Activated CD8-positive, alpha-beta memory T cell treated with anti-CD3 and anti-CD28 coated beads for 4 hours (primary cell): ENCODE measurements at places on chromosomes 1 and 21.

- DNase-seq, result no peak
These were observed 18.2 kb upstream of the NUF2 start for GRCh38 chr1:163303561-163303960.

GRCh38 chr1:60386249-60386648 lies 312.7 kb upstream of the C1orf87 start:
- DNase-seq, result no peak

DNA sequence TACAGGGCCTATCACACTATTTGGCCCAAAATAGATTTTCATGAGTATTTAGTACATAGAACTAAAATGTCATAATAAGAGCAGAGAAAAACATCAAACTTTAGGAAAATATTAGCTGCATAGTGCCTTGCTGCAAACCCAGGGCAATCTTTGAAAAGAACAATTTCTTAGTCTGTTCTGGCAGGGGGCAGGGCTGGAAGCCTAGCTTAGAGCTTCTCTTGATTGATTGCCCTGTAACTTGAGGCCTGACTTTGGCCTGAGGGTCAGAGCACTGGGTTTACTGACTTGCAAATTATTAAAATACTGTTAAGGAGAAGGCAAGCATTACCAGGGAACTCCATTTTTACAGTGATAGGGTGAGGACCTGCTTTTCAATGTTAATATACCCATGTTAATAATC lies 115.8 kb upstream of the SPAG17 start:
- DNase-seq, result no peak

DNA sequence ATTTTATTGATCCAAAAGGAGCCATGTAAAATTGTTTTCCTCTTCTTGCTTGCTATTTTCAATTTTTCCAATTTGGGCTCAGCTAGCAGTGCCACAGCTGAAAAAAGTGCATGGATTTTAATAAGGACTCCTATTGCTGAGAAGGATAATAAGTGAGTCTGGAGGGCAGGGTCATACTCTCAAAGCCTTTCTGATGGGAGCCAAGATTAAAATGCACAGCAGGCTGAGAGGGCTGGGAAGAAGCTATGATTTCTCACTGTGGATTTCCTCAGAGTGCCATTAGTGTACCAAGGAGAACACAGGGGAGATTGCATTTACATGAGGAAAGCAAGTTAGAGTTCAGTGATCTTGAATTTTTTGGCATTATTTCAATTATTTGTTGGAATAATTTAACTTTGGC lies 261.3 kb downstream of the ST6GALNAC3 start:
- DNase-seq, result no peak

DNA sequence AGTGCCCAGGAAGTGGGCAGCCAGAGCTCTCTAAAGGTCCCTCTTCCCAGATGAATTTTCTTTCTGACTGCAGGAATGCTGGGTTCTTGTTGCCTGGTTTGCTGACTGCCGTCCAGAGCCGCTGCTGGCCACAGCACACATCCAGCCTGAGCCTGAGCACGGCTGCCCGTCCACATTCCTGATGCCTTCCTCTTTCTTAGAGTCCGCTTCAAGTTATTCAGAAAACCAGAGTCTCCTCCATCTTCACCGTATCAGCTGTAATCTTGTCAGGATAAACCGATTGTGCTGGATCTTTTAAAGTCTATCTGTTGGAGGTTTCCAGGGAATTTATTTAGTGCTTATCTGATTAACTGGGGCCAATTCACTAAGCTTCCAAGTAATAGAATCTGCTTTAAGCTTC lies 84.8 kb upstream of the BCAR3 start:
- DNase-seq, result no peak

GRCh38 chr1:205246351-205247119 lies 18.8 kb downstream of the TMCC2 start:
- DNase-seq, result no peak

- DNase-seq, result no peak
These were observed 1.2 kb upstream of the PPOX start for GRCh38 chr1:161164901-161165610.

DNA sequence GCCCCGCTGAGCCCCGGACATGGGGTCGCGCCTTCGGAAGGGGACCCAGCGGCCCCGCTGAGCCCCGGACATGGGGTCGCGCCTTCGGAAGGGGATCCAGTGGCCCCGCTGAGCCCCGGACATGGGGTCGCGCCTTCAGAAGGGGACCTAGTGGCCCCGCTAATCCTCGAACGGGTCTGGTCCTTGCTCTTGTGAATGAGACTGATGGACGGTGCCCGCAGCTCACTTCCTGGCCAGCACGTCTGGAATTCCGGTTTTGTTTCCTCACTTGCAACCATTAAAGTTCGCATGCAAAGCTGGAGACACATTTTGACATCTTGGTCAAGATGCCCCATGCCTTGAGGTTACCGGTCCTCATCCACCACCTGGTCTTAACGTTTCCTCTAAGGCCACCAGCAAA lies 5.6 kb downstream of the WRAP73 start:
- DNase-seq, result no peak

DNA sequence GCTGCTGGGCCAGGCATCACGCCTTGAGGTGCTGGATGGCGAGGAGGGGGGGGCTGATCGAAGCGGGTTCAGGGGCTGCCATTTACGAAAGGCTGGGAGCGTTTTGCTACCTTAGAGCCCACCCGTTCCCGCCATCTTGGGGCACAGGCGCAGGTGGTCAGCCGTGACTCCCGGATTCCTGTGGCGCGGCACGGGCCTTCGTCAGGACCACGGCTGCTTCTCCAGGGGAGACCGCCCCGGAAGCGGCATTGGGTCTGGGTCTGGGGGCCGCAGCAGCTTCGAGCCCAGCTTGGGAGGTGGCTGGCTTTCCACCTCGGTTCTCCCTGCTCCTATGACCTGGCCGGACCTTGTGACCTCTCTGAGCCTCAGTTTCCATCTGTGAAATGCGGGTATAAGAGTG lies 23.8 kb downstream of the SPSB1 start:
- no peak for DNase-seq

GRCh38 chr1:228804640-228805413 lies 69.5 kb downstream of the RHOU start:
- no peak for DNase-seq

DNA sequence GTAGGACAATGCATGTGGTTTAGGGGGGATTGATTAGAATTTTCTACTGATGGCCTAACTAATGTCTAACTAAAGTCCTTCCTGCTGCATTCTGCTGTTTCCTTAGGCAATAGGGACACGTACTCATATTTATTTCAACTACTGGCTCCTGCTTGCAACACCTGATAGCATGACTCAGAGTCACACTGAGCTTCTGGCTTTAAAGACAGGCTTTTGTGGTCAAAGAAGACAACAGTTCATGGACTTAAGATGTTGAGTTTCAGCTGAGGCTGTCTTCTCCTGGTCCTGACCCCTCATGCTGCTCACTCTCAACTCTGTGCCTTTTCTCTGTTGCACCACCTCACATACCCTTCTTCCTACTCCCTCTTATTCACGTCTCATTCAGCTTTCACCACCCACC lies 29.1 kb upstream of the TRABD2B start:
- no peak for DNase-seq

DNA sequence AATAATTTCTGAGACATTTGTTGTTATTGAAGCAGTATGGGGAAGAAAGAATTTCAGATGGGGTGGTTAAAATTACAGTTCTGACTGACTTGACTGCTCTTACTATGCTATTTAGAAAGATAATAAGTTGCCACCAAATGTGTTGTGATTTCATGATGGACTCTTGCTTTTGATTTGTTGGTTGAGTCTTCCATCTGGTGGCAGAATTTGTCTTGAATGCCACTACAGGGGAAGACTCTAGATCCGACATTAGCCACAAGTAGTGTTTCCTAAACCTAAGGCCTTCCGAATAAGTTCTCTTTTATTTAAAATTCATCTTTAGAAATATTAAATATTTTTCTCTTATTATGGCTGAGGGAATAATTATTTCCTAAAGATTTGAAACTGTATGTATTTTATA lies 190.9 kb upstream of the ADGRL4 start:
- no peak for DNase-seq

- no peak for DNase-seq
These were observed 211.7 kb downstream of the GPATCH2 start for GRCh38 chr1:217419194-217419551.

GRCh38 chr1:247431643-247432042 lies 15.7 kb downstream of the NLRP3 start:
- no peak for DNase-seq
